ENCODE measurements at places on chromosomes 7 and 10. TPM values are rescaled to one million over a fixed set of nuclear protein-coding genes. Genes with fewer than 3 reads are reported as not detected.

DNA sequence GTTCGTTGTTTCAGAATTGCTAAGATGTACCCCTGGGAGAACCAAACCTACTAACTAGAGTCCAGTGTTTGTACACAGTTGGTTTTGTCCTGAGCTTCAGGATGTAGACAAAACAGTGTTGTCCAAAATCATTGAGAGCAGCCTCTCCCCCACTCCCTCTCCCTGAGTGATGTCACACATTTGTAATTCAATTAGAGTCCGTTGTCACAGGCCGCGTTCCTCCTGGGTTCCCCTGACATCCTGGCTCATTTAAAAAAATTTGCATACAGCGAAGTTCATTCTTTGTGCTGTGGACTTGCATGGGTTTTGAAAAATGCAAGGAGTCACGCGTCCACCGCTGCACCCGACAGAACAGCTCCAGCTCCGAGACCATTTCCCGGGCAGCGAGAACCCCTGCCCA, 10.3 kb downstream of the GRIFIN start:
- DNase-seq, result no peak

DNA sequence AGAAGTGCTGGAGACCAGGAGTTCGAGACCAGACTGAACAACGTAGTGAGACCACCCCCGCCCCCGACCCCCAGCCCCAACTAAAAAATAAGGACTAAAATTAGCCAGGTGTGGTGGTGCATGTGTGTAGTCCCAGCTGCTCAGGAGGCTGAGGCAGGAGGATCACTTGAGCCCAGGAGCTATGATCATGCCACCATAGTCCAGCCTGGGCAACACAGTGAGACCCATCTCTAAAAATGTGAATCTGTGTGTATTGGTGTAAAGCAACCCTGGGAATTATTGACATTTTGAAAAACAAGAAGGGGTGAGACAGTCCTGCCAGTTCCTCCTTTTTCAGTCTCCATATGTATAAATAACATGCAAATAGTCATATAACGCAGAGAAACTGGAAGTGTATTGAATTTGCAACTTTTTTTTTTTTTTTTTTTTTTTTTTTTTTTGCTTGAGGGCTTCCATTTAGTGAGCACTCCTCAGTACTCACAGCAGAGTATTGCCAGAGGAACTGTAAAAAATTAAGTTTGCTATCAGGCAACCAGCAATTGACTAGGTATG, 3.4 kb upstream of the ITGB1 start:
- DNase-seq, result no peak

GRCh38 chr10:90389876-90390275, 468.0 kb downstream of the HTR7 start:
- no peak for DNase-seq

GRCh38 chr7:19210893-19211413, 65.7 kb upstream of the FERD3L start:
- DNase-seq, result no peak

DNA sequence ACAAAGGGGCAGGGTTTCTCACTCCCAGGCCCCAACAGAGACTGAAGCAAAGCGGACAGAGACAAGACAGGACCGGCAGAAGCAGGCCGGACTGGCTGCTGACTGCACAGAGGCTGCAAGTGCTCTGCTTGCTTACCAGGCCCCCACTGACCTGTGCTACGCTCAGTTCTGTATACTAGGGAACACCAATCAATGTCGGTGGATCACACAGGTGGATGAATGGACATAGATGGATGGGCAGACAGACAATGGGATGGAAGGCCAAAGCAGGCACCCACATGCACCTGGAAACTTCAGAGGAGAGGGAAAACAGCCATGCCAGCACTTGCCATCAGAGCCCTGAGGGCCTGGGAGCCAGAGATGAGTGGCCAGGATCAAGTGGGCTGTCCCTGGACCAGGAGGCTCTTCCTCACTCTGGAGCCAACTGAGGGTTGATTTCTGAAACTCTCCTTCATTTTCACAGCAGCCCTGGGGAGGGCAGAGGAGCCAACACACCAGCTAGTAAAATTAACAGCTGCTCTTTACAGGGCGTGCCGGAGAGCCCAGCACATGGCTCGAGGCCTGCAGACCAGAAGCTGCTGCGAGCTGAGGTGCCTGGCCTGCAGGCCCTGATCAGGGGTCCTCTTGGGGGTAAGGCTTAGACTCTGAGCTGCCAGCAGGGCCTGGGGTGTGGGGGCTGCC, 243.6 kb downstream of the KCNMA1 start:
- no peak for DNase-seq

DNA sequence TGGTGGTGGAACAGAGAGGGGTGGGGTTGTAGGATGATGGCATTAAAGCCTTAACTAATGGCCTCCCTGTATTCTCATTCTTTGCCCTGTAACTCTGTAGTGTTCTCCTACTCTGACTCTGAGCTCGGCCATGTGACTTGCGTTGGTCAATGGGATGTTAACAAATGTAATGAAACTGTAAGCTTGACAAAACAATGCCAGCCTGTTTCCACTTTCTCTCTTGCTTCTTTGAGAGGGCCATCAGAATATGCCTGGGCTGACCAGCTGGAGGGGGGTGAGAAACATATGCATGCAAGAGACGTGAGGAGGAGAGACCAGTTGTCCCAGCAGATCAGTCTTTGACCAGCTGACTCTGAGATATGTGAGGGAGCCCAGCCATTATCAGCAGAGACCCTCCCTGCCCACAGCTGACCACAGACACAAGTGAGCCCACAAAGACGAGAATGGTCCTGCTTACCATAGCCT, 100.6 kb downstream of the ICA1 start:
- DNase-seq, result no peak

GRCh38 chr7:85471740-85472139, 284.9 kb upstream of the SEMA3D start:
- no peak for DNase-seq

DNA sequence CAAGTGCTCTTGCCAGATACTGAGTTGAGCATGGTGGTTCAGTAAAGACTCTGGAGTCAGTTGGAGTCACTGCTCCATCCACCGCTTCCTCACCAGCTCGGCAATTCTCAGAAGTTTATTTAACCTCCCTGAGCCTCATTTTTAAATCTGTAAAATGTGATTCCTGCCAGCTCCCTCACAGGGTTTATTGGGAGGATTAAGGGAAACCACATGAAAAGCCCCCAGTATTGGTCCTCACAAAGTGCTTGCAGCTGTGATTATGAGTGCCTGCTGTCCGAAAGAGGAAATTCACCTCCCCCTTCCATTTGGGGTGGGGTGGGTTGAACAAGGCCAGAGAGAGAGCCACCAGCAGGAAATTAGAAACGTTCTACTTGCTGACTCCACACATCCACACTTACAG, 99.0 kb downstream of the AOAH start:
- no peak for DNase-seq

DNA sequence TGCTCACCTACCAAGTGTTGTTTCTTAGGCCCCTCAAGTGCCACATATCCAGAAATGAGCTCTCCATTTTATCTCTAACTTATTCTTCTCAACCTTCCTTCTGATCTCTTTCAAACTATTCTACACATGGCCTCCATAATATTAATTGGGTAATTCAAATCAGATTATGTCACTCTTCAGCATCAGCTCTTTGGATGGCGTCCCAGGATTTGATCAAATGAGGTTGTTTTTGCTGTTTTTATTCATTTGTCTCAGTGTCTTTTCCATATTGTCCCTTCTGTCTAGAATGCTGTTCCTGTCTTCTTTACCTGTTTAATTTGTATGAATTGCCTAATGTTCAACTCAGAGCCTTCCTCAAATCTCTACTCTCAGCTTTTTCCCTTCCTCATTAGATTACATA, 234.6 kb upstream of the CXCL12 start:
- no peak for DNase-seq

The MACROH2A2 gene
- polyA plus RNA-seq, result 78.3 TPM

The NPTX2 gene
- 5.7 TPM for polyA plus RNA-seq

The WAPL gene
- 48.9 TPM for polyA plus RNA-seq
